ENCODE measurements at places on chromosomes 2 and 18.
A peak's percentile ranks its signal among the peaks of the same experiment; 100 is the strongest.

GRCh38 chr2:143684551-143685320 lies 555.5 kb downstream of the ARHGAP15 start:
- DNase-seq = no peak

- DNase-seq = peak; percentile 66
These were observed 23.7 kb downstream of the ATOH8 start for GRCh38 chr2:85777441-85777861.

DNA sequence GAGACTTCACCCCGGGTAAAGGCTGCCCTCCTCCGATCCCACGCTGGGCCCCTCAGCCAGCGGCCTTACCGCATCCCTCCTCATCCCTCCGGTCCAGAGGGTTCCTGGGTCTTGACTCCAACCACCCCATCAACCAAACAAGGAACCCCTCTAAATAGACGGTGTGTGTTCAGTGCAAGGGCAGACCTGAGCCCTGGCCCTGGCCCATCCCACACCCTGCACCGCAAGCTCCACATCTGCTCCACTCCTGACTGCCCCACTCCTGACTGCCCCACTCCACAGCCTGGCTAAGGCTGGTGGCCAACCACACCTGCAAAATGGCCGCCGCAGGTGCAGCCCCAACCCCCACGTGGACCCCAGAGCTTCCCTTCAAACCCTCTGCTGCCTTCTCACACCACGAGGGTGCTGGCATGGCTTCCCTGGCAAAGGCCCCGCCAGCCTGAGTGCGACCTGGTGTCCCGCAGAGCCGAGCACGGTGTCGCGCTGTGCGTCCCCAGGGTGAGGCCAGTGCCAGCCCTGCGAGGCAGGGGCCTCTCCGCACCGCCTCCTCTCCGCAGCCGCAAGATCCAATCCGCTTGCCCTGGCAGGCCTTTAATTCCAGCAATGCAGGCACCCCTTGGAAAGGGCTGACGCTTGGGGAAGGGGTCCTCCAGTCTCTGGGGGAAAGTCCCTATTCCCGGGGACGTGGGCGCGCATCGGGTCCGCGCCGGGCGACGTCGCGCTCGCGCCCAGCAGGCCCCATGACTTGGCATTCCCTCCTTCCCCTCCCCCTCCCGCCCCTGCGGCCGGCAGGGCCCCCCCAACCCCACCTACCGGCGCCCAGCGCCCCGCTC lies 1.5 kb downstream of the KIF1A start:
- no peak for DNase-seq

DNA sequence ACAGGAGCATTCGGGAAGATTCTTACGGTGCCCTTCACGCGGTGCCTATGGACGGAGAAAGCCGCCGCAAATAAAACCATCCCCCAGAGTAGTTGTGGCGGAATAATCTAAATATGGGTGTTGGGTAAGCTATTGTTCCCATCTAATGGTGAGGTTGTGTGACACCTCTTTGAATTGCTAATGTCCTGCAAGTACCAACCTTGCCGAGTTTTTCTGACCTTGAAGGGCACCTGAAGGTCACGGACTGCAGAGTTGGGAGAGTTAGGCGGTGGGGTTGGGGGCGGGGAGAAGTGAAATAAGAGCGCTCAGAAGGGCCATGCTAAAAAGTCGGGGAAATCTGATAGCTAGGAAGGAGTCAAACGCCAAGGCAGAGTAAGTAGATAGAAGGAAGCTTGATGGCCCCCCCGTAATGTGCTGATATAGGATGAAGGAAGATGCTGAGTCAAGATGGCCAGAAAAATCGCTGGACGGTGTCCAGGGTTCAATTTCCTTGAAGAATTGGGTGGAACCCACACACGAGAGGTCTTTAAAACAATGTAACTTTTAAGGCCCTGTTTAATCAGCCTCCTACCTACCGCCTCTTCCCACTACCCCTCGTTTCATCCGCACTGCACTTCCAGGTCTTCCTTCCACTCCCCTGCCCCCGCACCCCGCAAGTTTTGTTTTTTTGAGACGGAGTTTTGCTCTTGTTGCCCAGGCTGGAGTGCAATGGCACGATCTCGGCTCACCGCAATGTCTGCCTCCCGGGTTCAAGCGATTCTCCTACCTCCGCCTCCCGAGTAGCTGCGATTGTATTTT lies 600 bp downstream of the KATNAL2 start:
- DNase-seq = peak; percentile 30

DNA sequence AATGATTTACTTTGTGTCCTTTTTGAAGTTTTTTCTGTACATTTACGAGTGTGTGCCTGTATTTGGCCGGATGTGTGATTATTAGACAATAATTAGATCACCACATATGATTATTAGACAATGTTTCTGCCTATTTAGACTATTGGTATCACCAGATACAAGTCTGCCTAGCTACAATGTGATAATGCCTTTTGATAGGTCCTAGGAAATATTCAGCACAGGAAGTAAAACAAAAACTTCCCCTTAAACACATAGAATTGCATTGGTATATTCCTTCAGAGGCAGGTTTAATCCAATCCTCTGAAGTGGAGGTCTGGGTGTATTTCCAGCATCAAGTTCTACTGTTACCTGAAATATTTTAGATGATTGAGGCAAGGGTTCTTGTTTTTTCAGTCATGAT lies 275.1 kb downstream of the TGIF1 start:
- no peak for DNase-seq

DNA sequence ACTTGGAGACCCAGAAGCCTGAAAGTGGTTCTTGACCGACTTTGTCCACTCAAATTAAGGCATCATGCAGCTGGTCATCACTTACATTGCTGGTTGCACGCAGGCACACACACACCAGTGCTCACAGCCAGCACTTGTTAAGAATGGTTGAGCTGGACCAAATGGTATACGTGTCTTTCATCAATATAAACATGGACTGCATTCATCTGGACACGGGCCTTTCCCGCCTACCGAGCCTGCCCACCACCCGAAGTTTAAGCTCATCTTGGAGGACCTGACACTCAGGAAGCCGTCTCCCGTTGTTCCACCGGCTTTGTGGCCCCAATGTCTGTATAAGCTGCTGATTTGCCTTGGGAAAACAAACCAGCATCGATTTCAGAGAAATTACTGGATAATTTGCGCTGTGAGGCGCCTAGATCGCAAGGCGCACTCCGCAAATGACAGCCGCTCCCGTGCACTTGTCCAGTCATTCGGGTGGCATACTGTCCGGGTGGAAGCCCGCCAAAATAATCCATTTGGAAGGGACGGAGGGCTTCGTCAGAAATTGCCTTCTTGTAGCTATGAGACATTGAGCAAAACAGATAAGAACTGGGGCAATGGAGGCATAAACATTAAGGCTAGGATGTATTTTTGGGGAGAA lies 40.1 kb upstream of the AKAIN1 start:
- DNase-seq = peak; percentile 13

DNA sequence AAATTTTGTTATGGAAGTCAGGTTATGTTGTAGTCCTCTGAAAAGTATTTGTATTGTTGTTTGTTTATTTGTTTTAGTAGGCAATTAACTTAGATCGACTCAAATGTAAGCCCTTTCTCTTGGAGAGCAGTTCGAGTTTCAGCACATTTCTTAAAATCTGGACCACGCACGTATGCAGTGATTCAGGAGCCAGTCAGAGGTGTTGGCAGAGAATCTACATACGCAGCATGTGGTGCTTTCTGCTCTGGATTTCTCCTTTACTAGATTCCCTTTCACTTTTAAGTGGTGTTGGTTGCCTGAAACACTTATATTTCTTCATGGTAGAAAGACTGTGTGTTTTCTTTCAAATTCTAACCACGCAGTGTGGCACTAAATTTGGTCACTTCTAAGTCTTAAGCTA lies 773.9 kb upstream of the LRATD1 start:
- DNase-seq = no peak

GRCh38 chr2:32947484-32948143 lies 861 bp downstream of the LTBP1 start:
- no peak for DNase-seq

- no peak for DNase-seq
These were observed 180.5 kb downstream of the AGPS start for GRCh38 chr2:177573120-177573519.

- peak; percentile 40 for DNase-seq
These were observed 24.6 kb downstream of the MAIP1 start for GRCh38 chr2:199979832-199980628.

DNA sequence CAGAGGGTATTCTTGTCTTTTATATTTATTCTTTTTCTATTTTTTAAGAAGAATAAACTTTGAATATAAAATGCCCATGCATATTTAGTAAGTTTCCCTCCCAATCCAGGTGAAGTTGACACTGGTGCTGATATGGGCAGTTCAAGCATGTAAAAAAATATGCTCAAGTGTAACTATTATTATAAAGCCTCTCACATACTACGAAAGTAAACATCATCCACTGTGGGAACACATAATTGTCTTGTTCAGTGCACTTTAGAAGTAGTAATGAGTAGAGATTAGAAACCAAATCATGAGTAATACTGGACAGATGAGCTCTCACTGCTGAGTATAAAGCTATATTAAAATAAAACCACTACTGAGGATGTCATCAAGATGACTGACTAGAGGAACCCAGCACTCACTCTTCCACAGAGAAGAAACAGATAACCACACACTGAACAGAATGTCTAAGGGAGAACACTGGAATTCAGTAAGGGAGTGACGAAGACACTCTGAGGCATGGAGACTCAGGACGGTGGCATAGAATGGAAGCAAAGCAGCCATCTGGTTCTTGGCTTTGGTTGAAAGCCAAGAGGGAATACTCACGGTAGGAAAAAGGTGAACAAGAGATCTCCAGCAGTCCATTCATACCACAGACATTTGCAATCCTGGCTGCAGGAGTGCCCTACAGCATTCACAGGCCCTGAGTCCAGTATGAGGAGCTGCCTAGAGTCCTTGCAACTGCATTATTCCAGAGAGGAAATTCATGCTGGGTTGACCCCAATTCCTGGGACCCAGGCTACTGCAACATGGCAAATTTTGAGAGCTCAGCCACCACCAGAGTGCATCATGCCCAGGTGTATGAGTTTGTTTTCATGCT lies 9.5 kb upstream of the FAM110C start:
- DNase-seq = no peak

- DNase-seq = no peak
These were observed 67.1 kb downstream of the ABCG8 start for GRCh38 chr2:43905871-43906270.

DNA sequence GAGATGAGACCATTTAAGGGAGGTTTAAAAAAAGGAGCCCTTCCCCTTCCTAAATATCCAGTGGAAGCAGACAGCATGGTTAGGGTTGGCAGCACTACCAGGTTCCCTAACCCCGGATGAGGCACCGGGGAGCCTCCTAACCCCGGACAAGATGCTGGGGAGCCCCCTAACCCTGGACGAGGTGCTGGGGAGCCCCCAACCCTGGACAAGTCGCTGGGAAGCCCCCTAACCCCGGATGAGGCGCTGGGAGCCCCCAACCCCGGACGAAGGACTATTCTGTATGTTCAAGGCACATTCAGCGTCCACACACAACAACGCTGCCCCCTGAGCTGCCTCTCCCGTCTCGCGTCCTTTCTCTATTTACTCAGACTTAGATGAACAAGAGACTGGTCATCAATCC lies 51.9 kb downstream of the ANKMY1 start:
- DNase-seq = no peak

GRCh38 chr2:222481941-222482340 lies 57.6 kb downstream of the SGPP2 start:
- no peak for DNase-seq

DNA sequence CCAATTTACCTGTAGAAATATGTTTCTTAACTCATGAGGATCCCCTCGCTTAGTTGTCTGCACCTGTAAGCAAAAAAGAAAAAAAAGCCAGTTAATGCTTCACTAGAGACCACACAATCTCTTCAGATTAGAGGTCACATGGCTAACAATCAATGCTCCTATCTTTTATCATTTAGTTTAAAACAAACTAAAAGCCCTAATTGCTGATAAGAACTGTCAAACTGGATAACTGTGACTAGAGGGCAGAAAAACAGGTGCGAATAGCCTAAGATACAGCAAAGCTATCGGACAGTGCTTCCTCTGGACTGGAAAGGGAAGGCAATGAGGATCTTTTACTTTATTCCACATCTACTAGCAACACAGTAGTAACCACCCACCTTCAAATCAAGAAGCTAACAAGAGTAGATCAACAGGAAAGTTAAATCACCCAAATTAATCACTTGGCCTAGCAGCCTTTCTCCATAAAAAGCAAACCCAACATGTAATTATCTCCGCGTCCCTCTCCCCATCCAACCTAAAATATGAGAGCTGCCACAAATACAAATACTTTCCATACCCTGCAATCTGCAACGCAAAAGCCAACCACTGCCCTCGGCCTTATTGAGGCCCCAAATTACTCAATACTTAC lies 734 bp downstream of the SLC25A12 start:
- no peak for DNase-seq

- DNase-seq = no peak
These were observed 118.5 kb upstream of the CD302 start for GRCh38 chr2:159916511-159916910.

DNA sequence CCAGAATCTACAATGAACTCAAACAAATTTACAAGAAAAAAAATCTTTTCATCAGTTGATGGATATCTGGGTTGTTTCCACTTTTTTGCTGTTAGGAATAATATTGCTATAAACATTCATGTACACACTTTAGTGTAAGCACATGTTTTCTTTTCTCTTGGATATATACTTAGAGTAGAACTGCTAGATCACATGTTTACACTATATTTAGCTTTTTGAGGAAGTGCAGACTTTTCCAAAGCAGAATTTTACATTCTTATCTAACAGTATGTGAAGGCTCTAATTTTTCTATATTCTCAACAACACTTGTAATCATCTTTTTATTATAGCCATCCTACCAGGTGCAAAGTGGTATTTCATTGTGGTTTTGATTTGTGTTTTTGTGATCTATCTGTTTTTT lies 103.6 kb upstream of the RMP24 start:
- no peak for DNase-seq

Measured in gastrocnemius medialis (tissue), 4 donors.